IMR-90 (cell line): ENCODE measurements at places on chromosomes 16 and 17. TPM values are rescaled to one million over a fixed set of nuclear protein-coding genes. Genes with fewer than 3 reads are reported as not detected.

DNA sequence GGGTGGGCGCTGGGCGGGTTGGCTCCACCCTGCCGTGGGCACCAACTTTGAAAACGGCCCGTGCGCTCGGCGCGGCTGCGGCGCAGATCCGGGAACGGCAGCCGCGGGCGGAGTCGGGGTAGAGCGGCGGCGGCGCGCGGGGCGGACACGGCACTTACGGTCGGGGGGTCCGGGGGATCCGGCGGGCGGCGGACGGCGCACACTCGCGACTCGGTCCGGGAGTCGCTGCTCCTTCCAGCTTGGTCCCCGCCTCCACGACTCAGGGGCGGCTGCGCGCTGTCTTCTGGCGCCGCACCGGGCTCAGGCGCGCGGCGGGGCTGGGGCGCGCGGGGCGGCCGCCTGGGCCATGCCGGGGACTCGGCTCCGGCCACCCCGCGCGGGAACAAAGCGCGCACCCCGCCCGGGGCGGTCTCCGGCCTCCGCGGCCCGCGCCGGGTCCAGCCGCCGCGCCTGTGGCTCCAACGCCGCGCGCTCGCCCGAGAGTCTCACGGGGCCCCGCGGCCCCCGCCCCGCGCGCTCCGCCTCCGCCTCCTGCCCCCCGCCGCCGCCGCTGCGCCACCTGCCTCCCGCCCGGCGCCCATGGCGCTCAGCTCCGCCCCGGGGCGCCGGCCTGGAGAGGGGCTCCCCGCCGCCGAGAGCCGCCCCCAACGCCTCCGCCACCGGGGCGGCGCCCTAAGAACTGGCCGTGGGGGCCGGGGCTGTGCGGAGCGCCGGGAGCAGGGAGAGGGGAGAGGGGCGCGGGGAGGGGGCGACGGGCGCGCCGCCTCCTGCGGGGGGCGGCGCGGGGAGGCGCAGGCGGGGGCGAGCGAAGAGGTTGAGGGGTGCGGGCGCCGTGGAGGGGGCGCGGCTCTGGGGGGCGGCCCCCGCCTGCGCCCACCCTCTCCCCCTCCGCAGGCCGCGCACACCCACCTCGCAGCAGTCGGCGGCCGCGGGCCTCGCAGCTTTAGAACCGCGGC is 35.9 kb downstream of the CBFA2T3 start:
- no peak overlapping the region for H3K4me3 ChIP-seq
- H3K27me3 ChIP-seq: peaks cover 74% of the 10 kb centered on the region
- H3K27ac ChIP-seq: no peak overlapping the region
- no peaks in the 10 kb centered on the region for H3K4me1 ChIP-seq
- H3K36me3 ChIP-seq: no peaks in the 10 kb centered on the region

Gene WFIKKN1
- 0.10 and 0.23 TPM in 2 replicates for polyA plus RNA-seq

DNA sequence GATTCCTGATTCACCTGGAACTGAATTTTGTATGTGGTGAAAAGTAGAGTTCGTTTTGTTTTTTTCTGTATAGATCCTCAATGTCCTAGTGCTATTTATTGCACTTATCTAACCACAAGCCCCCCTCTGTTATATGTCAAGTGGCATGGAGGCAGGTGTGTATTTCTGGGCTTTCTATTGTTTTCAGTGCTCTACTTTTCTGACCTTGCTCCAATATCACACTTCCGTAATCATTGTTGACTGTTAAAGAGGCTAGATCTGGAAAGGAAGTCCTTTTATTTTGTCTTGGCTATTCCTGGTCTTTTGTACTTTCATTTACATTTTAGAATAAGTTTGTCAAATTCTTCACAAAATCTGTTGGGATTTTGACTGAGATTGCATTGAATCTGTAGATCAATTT is 26.8 kb upstream of the FBXO47 start:
- no peaks in the 10 kb centered on the region for H3K4me1 ChIP-seq
- H3K36me3 ChIP-seq: no peaks in the 10 kb centered on the region
- no peaks in the 10 kb centered on the region; the same call in 1 of the 2 replicates for H3K27me3 ChIP-seq

DNA sequence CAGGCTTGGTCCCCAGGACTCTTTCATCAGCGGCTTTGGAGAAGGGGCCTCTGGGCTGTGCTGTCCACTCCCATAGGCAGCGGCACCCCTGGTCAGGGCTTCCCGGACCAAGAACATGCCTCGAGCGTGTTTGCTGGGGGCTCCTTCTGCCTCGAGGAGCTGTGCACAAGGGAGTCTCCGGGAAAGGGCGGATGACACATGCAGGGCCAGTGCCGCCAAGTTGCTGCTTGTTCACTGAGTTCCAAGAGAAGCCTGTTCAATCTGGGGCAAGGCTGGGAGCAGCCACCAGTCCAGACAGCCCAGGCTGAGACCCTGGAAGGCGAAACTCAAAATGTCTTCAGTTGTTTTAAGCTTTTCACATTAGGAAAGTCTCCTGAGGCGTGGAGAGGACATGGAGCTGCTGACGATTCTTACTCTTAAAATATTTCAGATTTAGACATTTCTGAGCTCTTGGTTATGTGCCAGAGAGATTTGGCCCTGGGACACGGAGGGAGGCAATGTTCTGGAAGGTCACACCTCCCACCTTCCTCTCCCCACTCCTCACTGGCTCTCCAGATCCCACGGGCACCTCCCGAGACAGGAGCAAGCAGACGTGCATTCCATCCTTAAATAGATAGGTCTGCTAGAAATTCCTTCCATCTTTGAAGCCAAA is 84.5 kb upstream of the ZNF469 start:
- no peak overlapping the region for H3K4me3 ChIP-seq
- H3K27ac ChIP-seq: no peak overlapping the region

- no peak for DNase-seq
- no peak overlapping the region for H3K4me3 ChIP-seq
- no peaks in the 10 kb centered on the region for H3K4me1 ChIP-seq
- H3K27ac ChIP-seq: no peak overlapping the region
Observed at GRCh38 chr16:88626646-88627045, 11.7 kb upstream of the IL17C start.

Gene NGFR
- 0.11 and 0.15 TPM in 2 replicates for polyA plus RNA-seq

DNA sequence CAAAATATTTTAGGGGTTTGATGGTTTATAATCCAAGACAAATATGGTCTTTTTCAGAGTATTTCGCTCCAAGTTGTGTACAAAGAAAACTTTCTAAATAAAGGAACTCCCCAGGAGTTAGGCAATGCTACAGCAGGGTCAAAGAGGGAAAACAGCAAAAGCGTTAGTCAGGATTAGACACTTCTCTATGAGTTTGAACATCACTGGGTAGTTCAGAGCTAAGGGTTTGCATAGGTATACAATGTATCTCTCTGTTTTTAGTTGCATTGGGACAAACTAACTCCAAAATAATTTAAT is 34.8 kb downstream of the FAM20A start:
- H3K4me3 ChIP-seq: no peak overlapping the region
- no peaks in the 10 kb centered on the region for H3K4me1 ChIP-seq
- H3K27ac ChIP-seq: no peak overlapping the region
- no peaks in the 10 kb centered on the region for H3K36me3 ChIP-seq

Gene CDH11
- 235 and 266 TPM in 2 replicates for polyA plus RNA-seq

DNA sequence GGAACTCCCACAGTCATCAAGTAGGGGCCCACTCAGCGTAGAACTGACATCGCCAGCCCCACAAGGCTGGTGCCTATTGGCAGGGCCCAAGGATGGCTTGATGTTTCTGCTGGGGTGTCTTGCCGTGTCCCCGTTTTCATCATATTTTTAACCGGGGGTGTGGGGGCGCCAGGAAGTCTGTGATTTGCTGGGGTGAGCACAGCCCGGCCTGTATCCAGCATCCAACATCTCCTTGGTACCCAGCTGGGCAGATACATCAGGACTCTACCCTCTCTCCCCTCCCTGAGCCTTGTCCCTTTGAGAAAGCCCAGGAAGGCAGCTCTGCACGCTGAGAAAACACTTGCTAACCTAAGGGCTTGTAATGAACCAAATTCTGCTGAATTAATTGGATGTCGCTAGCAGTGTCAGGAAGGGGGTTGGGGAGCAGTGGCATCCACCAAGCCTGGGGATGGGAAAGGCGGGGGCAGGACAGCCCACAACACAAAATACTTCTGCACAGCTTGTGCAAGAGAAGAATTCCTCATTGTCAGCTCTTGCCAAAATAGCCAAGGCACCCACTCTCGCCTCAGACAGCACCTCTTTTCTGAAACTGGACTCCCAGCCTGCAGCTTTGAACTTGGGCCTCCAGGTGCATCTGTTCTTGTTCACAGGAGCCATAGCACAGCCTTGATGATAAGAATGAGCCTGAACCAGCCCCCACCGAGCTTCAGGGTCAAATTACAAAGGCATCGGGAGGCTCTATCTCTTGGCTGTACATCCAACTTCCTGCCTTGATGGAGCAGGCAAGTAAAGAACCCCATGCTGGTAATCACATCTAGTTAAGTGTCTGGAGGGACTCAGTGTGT is 63.7 kb upstream of the LYRM9 start:
- H3K27me3 ChIP-seq: peaks cover 41% of the 10 kb centered on the region
- peak; percentile 2 for DNase-seq
- no peak overlapping the region for H3K27ac ChIP-seq
- H3K4me1 ChIP-seq: no peaks in the 10 kb centered on the region
- H3K4me3 ChIP-seq: no peak overlapping the region

GRCh38 chr16:57636184-57636583 is 7.8 kb downstream of the ADGRG1 start:
- H3K4me3 ChIP-seq: no peak overlapping the region
- H3K27ac ChIP-seq: no peak overlapping the region
- H3K36me3 ChIP-seq: no peaks in the 10 kb centered on the region
- peaks cover 18% of the 10 kb centered on the region for H3K27me3 ChIP-seq
- H3K4me1 ChIP-seq: peaks cover 10% of the 10 kb centered on the region; the same call in 1 of the 2 replicates

- H3K4me1 ChIP-seq: peaks cover 13% of the 10 kb centered on the region
- DNase-seq: no peak
- H3K27ac ChIP-seq: no peak overlapping the region
- no peak overlapping the region for H3K4me3 ChIP-seq
- H3K36me3 ChIP-seq: no peaks in the 10 kb centered on the region
Observed at GRCh38 chr16:56675685-56676210, 6.1 kb downstream of the MT1H start.

DNA sequence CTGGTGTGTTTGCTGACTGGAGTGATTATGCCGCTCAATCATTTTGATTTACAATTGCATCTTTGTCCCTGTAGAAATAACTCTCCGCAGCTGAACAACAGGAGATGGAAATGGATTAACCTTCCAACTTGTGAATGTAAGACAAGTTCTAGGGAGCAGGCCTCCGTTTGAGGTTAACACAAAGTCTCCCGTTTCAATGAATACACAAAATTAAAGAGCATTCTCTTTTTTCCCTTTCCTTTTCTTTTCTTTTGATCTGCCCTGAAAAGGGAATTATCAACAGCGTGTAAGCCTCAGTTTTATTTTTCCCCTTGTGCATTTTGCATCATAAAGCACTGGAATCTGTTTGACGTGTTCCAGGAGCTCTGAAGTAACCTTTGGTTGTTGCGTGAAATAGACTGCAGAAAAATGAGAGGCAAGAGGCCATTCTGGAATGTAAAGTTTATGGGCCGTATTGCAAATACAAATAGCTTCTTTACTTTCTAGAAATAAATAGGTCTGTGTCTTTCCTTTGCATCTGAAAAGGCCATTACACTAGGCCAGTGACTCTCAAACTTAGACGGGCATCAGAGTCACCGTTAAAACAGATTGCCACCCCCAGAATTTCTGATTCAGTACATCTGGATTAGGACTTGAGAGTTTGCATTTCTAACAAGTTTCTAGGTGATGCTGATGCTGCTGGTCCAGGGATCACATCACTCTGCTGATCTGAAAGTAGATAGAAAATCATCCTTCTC is 164.7 kb downstream of the ZNF18 start:
- no peaks in the 10 kb centered on the region for H3K36me3 ChIP-seq
- H3K27me3 ChIP-seq: no peaks in the 10 kb centered on the region
- no peak overlapping the region for H3K27ac ChIP-seq
- DNase-seq: no peak
- no peaks in the 10 kb centered on the region for H3K4me1 ChIP-seq

DNA sequence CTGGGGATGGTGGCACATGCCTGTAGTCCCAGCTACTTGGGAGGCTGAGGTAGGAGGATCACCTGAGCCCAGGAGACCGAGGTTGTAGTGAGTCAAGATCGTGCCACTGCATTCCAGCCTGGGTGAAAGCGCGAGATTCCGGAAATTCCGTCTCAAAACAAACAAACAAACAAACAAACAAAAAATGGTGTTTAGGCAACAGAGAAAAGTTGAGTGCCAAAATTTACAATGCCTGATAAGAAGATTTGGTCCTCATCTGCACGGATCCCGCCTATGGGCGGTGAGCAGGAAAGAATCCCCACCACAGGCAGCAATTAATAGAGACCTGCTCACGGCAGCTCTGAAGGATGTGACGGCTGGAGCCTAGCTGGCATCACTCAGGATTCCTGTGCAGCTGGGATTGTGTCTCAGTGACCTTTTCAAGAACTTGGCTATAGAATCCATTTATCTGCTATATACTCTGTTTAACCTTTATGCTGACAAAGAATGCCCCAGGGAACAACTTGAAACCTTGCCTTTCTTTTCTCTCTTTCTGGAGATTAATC is 14.0 kb upstream of the TEX2 start:
- no peaks in the 10 kb centered on the region for H3K36me3 ChIP-seq
- no peak overlapping the region for H3K4me3 ChIP-seq
- DNase-seq: no peak
- H3K4me1 ChIP-seq: no peaks in the 10 kb centered on the region; the same call in 1 of the 2 replicates
- no peaks in the 10 kb centered on the region; the same call in 1 of the 2 replicates for H3K27me3 ChIP-seq
- H3K27ac ChIP-seq: no peak overlapping the region

DNA sequence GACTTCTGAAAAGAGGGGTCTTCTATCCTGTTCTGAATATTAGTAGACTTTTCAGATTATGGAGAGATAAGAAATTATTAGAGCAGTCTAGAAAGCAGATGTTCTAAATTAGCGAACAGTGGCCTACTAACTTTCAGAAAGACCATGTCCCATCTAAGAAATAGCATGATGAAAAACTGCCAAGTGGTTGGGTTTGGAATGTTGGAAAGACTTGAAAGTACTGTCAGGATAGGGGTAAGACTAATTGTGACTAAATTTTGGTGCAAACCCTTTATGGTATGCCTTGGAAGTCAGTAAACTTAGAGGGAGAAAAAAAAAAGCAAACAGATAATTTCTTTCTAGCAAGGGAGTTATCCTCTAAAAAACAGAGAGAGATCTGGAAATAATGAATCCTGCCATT is 41.1 kb downstream of the TANGO6 start:
- H3K27me3 ChIP-seq: no peaks in the 10 kb centered on the region
- H3K27ac ChIP-seq: no peak overlapping the region
- H3K4me1 ChIP-seq: 0 out of 2 replicates have a peak, but pooled peaks cover 2% of the 10 kb centered on the region

- DNase-seq: no peak
- H3K4me1 ChIP-seq: no peaks in the 10 kb centered on the region
- no peak overlapping the region for H3K4me3 ChIP-seq
- no peak overlapping the region for H3K27ac ChIP-seq
- no peaks in the 10 kb centered on the region; the same call in 1 of the 2 replicates for H3K27me3 ChIP-seq
Observed at GRCh38 chr16:23058576-23058975, 90.7 kb downstream of the USP31 start.

Gene ICAM2
- 0.12 and 0.17 TPM in 2 replicates for polyA plus RNA-seq

- DNase-seq: peak; percentile 67
- H3K36me3 ChIP-seq: peaks cover 3% of the 10 kb centered on the region
- H3K27me3 ChIP-seq: no peaks in the 10 kb centered on the region
- no peak overlapping the region for H3K4me3 ChIP-seq
- no peaks in the 10 kb centered on the region; the same call in 1 of the 2 replicates for H3K4me1 ChIP-seq
Observed at GRCh38 chr16:21656795-21657768, 4.7 kb upstream of the IGSF6 start.
